Stromal cell of bone marrow (primary cell): ENCODE measurements at places on chromosomes 5 and 9.

DNA sequence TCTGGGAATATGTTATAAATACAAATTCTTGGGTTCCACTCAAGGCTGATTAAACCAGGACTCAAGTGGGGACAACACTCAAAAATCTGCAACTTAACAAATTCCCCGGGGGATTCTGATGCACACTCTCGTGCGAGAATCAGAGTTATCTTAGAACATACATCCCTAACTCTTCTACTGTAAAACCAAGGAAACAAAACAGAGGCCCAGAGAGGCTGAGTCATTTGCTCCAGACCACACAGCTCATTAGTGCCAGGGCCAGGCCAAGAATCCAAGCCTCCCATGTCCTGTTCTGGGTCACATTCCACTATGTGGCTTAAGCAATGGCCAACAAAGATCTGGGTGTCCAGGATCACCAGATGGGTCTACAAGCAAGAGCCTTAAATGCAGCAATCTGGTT lies 166.0 kb downstream of the ADAMTS12 start:
- peak; percentile 54 for DNase-seq

- no peak for DNase-seq
Measured at GRCh38 chr9:36825179-36825578, 208.9 kb downstream of the PAX5 start.

DNA sequence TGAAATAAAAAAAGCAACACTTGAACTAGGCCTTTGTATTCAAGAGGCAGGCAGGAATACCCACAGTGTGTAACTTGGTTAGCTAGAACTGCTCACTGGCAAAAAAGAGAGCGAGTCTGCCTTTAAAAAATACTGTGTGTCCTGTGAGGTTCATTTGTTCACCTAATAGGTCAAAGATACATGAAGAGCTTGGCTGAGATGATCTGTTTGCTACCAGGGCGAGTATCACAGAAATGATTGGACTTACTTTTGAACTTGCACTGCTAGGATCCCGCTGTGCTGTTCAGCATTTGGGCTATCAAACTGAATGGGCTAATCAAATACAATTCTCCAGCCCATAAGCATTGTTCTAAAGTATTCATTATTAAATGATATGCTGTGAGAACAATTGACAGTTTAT lies 229.1 kb downstream of the NFIB start:
- no peak for DNase-seq

- DNase-seq = peak; percentile 56
Measured at GRCh38 chr9:92790542-92791527, 26.2 kb upstream of the BICD2 start.

DNA sequence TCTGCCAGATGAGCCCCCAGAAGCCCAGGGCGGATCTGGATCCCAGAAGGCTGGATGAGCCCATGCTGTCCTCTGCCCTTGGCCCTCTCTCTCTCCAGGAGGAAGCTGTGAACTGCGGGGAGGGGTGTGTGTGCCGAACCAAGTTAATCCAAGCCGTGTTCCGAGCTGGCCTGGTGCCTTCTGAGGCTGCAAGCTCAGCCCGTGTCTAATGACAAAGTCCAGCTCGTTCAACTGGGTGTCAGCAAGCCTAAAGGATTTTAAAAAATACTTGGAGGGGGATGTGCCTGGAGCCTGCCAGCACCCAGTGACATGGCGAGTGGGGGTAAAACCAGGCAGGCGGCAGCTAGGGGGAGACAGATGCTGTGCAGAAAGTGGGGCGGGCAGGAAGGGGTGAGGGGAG lies 8.0 kb downstream of the STC2 start:
- no peak for DNase-seq

DNA sequence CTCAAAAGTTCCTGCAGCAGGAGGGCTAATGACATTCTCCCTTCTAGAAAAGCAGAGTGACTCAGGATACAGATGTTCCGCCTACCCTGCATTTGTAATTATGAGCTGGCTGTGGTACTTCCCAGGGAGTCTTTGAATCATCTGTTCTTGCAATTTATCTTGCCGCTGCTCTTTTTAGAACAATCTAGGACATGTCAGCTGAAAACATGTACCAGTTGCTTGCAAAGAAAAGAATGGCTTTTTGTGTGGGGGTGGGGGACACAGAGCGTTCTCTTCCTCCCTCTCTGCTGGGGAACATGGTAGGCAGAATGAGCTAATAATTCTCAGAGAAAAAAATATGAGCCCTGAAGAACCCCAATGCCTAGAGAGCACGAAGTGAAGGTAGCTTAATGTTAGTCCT lies 51.7 kb upstream of the TUT7 start:
- peak; percentile 84 for DNase-seq

DNA sequence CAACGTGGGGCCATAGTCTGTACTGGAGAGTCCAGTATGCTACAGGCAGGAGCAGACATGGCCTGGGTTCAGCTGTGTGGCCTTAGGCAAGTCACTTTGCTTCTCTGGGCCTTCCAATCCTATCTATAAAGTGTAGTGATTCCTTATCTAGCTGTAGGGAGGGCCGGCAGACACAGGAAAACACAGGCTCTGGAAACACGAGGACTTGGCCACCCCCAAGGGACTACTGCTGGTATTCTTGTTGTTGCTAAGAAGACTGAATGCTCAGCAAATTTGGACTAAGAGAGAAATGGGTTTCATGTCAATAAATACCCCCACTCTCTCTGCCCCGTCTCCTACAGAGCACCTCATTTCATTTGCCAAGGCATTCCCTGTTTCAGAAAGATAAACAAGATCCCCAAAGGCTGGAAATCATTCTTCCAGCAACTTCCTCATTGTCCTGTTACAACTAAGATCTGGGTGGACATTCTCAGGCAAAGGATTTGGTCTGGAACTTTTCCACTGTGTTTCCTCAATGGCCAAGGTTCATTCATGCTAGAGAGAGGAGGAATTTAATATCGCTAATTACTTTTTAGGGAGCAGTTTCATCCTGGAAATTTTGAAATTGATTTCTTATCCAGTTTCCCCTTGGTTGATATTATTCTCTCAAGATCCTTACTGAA lies 105.8 kb downstream of the GABBR2 start:
- DNase-seq = no peak

GRCh38 chr5:43231977-43232376 lies 40.0 kb downstream of the NIM1K start:
- no peak for DNase-seq

- no peak for DNase-seq
Measured at GRCh38 chr9:98242426-98242825, 13.0 kb downstream of the TBC1D2 start.

GRCh38 chr9:88390371-88390990 lies 2.2 kb downstream of the SPIN1 start:
- peak; percentile 63 for DNase-seq

DNA sequence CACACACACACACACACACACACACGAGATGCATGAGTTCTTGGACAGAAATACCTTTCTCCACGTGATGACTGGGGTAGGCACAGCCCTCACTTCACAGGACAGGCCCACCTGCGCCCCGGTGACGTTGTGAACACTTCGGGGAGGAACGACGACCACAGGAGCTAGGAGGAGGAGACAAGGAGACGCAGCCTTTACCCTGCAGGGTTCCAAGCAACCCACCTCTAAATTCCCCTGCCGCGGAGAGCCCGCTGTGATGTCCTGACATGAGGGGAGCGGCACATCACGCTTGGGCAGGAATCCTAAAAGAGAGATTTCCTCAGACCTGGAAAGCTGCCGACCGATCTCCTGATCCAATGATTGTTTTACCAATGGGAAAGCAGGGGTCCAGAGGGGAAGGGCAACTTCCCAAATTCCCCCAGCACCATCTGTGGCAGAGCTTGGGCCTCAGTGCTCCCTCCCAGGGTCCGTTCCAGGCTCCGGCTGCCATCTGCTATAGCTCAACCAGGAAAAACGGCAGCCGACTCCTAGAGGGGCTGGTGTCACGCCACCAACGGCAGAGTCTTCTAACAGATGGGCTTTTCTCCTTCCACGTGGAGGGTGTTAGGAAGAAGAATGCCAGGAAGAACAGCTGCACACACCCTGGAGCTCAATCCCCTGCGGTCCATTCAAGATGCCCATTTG lies 10.1 kb downstream of the IGFBPL1 start:
- no peak for DNase-seq

DNA sequence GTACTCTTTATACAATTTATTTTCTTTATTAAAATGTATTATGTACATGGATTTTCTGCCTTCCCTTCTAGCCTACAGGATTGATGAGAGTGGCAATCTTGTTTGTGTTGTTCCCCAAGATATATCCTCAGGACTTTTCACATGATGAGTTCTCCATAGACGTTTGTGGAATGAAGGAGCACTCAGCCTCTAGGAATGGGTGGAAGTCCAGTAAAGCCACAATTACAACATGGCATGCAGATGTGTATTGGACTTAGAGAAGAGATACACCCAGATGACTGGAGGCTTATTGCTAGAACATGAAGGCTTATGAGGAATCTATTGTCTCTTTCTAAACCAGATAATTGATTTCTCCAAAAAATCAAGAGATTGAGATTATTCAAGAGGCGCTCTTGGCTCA lies 8.2 kb upstream of the DOCK2 start:
- DNase-seq = peak; percentile 68

DNA sequence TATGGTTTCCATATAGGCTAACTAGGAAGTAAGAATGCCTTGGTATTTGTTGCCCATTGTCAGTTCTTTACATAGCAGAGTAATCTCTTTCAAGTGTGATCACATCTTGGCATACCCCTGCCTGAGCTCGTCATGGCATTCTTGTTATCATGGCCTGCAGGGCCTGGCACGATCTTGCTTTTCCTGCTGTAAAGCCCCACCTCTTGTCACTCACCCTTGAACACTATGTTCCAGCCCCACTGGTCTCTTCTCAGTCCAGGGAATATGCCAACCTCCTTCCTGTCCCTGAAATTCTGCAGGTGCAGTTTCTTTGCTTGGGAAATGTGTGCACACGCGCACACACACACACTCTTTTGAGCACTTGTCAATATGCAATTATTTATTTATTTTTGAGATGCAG lies 250.2 kb upstream of the DMRT1 start:
- no peak for DNase-seq

GRCh38 chr9:115127191-115127817 lies 9.3 kb upstream of the TNC start:
- DNase-seq = peak; percentile 78

- DNase-seq = no peak
Measured at GRCh38 chr5:35369965-35370790, 139.9 kb upstream of the PRLR start.

DNA sequence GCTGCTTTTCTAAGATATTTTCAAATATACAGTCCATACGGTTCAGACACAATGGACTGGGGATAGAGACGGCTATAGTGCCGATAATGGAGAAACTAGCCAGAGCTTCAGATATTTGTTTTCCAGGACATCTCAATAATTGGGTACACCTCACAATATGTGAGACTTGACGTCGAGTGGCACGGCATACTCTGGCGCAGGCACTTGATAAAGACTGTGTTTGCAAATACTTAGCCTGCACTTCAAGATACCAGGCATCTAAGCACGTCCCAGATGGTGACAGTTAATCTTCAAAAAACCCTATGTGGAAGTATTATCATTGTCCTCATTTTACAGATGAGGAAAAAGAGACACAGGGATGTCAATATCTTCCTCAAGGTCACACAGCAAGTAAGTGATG lies 48.5 kb downstream of the SEMA5A start:
- no peak for DNase-seq

DNA sequence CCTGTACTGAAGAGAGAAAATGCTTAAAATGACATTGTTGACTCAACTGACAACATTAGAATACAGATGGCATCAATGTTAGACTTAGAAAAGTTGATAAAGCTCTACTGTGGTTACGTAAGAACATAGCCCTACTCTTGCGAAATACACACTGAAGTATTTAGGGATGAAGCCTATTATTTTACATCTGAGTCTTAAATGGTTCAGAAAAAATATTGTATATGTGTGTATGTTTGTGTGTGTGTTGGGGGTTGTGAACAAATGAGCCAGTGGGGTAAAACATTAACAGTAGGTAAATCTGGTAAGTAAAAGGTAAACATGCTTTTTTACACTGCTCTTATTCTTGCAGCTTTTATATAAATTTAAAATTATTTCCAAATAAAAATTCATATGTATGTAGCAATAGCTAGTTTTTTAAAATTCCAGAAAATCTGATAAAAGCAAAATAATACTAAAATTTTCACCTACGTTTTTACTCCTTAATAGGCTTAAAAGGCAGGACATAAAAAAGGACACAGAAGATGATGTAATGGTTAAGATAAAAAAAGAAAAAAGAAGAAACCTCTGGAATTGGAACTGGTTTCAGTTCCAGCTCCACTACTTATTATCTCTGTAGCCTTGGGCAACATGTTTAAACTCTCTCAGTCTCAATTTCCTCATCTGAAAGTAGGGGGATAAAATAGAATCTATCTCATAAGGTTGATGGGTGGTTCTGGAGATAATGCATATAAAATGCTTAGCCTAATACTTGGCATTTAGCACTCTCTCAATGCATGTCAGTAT lies 44.3 kb downstream of the GARNL3 start:
- no peak for DNase-seq

GRCh38 chr5:132392411-132392810 lies 22.9 kb downstream of the SLC22A5 start:
- no peak for DNase-seq

DNA sequence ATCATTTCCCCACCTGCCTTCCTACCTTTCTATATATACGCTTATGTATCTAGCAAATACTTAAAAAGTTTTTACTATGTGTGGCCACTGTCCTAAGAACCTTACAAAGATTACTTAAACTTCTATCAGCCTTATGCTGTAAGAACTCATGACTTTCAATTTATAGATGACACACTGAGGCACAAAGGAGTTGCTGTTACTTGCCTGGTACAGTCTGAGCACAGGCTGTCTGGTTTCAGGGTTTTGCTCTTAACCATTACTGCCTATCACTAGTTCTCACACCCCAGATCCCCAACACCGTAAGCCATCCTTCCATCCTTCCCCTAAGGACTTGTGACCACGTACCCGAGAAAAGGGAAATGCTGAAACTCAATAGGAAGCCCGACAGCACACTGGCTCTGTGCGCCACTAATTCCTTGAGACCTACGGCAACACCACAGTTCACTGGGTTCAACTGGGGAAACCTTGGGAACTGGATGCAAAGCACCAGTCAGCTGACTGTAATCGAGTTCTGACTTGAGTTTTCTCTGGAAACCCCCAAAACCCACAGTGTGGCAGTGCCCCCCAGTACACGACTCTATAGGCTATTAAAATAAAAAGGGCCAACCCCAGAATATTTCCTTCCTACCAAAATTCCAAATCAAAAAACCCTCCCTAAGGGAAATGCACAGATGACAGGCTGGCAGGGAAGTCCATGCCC lies 56.0 kb downstream of the AUH start:
- DNase-seq = no peak

DNA sequence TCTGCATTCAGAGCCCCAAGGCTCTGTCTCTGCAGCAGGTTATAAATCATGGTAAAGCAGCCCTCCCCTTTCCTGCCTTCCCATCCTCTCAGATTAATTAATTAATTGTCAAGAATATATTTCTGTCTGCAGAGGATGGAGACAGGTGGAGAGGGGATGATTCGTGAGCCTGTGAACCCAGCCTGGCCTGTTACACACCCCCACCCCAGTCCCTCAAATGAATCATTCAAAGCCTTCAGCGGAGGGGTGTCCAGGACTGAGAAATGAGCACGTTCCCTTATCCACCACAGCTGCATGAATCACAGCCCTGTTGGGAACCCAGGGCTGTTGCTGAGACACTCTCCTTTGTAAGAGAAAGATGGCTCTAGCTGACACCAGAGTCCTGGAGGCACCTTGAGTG lies 56.0 kb downstream of the NIPAL4 start:
- peak; percentile 87 for DNase-seq
